ENCODE measurements at places on chromosomes 2 and 18. TPM values are rescaled to one million over a fixed set of nuclear protein-coding genes. Genes with fewer than 3 reads are reported as not detected.

GPBAR1 gene
- 49.3 TPM for total RNA-seq

KIAA2012 gene
- total RNA-seq: not detected

DNAJC5G gene
- total RNA-seq: not detected

SPATA3 gene
- total RNA-seq: not detected

KIF5C gene
- 3.5 TPM for total RNA-seq

PSMG2 gene
- total RNA-seq: 61.5 TPM

CNDP1 gene
- total RNA-seq: 4.0 TPM

PROKR1 gene
- total RNA-seq: not detected

CPO gene
- total RNA-seq: 0.23 TPM

ACOXL gene
- not detected for total RNA-seq

EVX2 gene
- not detected for total RNA-seq

RPL37A gene
- total RNA-seq: 1,676 TPM

- DNase-seq: no peak
Measured at GRCh38 chr2:85828725-85829124, 60.1 kb downstream of the ST3GAL5 start.

DNA sequence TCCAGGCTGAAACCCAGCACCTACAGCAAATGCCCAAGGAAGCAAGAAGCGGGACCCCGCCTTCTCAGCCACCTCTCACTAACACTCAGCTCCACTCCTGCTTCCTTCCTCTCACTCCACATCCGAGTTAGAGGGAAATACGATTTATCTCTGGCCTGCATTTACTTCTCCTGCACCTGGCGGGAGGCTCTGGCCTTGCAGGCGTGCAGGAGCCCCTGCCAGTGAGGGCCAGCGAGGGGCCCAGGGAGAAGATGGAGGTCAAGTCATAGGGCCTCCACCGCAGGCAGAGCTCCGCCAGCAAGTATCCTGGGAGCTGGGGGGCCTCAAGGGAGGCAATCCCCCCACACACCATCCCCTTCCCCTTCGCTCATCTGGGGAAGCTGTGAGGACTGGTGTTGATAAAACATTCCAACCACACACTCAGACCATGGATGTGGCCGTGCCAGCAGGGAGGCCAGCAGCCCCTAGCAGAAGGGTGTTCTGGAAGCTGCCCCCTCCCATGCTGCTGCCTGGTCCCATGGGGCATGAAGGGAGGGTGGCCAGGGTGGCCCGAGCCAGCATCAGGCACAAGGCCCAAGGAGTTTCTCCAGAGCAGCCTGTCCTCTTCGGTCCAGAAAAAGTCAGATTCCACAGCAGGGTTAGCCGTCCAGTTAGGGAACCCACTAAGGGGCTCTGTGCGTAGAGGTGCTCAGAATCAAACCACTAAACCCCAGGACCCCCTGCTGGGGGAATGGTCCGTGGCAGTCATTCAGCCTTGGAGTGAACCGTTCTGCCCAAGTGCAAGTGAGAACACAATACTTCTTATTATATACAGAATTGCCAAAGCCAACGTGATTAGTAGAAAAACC, 91.2 kb downstream of the HDAC4 start:
- DNase-seq: no peak

DNA sequence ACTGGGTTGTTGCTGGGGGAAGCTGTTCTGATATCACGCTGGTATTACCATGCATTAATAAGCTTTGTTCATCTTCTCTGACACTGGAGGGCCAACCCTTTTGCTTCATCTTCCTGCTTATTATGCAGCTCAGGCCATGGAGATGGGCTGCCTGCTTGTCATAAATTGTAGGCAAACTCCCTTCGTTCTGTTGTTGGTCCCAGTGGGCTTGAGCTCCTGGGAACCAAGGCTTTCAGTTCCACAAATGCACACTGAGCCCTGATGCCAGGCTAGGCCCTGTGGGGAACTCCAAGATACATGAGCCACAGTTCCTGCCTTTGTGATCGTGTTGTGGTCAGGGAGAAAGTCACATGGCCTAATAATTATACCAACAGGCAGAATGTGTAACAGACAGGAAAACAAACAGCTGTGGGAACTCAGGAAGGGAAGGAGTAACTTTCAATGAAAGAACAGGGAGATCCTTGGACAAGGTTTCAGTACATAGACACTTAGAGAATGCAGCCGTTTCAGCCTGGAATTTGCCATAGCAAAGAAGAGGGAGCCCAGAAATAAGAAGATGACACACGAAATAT, 49.0 kb upstream of the BCL2L11 start:
- DNase-seq: no peak

GRCh38 chr18:13551305-13551603, 175.1 kb downstream of the FAM210A start:
- DNase-seq: no peak

DNA sequence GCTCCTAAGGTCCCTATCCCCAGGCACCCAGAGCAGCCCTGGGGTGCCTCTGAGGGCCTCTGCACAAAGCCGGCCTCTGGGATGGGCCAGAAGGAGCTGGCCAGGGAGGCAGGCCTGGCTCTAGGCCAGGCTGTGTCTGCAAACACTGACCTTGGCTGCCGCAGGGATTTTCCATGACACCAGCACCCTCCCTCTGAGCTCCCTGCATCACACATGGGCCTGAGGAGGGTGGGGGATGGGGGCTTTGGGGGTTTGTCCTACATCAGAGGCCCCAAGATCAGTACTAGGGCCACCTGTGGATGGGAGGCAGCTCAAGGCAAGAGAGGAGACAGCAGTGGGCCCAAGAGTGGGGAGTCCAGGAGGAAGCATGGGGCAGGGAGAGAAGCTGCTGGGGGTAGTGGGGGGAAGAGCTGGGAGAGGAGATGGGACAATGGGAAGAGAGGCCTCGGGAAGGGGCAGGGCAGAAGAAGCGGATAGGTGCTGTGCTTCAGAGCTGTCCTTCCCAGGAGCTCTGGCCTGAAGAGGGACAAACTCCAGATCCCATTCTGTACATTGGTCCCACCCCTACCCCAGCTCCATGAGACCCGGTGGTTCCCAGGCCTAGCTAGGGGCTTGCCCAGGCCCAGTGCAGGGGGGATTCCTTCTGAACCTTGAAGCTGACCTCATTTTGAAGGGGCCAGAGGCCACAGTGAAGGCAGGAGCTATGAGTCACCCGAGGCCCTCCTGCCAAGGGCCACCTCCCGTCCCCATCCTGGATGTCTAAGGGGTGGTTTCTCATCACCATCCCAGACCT, 28.0 kb downstream of the KCNK3 start:
- DNase-seq: peak; percentile 81

DNA sequence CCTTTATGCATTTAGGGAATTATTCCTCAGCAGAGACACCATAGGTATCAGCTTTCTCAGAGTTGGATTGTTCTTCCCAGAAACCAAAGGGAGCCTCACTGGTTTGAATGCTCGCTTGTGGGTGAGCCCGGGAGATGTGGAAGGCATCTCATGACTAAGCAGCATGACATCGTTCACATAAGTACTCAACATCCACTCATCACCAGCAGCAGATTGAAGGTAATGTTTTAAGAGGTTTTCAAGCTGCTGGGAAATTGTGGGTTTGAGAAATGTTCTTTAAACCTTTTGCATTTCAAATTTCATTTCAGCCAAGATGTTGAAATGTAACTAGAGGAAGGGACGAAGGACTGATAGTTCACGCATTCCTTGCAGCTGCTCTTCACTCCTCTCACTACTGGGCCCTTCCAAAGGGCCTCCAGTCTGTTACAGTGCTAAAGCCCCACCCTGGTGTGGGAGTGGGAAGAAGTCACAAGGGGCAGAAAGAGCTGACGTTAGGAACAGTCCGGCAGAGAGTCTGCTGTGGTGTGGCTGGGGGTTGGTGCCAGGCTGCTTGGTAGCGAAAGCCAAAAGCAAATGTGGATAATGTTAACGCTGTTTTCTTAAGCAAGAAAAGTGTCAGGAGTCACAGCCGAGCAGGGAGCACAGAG, 324.5 kb upstream of the EPHA4 start:
- peak; percentile 13 for DNase-seq

DNA sequence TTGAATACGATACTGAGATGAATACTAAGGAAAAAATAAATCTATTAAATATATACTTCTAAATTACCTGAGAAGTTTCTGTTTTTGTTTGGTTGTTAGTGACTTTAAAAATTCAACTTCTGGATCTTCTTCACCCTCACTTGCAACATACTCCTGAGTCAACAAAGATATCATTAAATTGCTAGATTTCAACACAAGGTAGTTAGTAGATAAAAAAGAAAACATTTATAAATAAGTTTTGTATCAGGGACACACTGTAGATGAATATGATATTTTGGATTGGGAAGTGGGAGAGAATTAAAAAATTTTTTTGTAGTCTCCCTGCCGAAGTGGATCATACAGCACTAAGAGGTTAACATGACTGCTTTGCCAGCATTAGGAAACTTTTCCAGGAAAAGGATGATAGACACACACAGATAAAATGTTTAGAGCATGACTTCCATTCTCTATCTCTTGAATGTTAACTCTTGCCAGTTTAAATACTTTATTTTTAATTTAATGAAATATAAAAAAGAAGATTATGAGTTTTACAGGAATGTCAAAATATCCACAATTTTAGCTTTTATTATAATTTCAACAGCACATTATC, 15.9 kb downstream of the SP9 start:
- no peak for DNase-seq

- no peak for DNase-seq
Measured at GRCh38 chr2:155502766-155503165, 804.3 kb downstream of the KCNJ3 start.

Measured in mucosa of gallbladder (tissue), 1 donor.